ENCODE measurements at places on chromosomes 13 and 19. TPM values are rescaled to one million over a fixed set of nuclear protein-coding genes. Genes with fewer than 3 reads are reported as not detected.

GRCh38 chr19:16023146-16023915 is 53.0 kb upstream of the TPM4 start:
- peaks cover 9% of the 10 kb centered on the region for H3K4me1 ChIP-seq
- no peak overlapping the region for H3K27ac ChIP-seq
- H3K27me3 ChIP-seq = no peaks in the 10 kb centered on the region
- no peak overlapping the region for H3K4me3 ChIP-seq
- no peaks in the 10 kb centered on the region for H3K36me3 ChIP-seq

GRCh38 chr19:12766051-12766521 is 9.3 kb downstream of the HOOK2 start:
- H3K36me3 ChIP-seq = peaks cover 2% of the 10 kb centered on the region
- H3K27me3 ChIP-seq = no peaks in the 10 kb centered on the region
- no peak overlapping the region for H3K27ac ChIP-seq
- peak; percentile 81 for DNase-seq

GRCh38 chr19:2507109-2507508 is 31.2 kb downstream of the GADD45B start:
- peak; percentile 50 for DNase-seq
- no peaks in the 10 kb centered on the region for H3K36me3 ChIP-seq
- H3K4me3 ChIP-seq = no peak overlapping the region

DNA sequence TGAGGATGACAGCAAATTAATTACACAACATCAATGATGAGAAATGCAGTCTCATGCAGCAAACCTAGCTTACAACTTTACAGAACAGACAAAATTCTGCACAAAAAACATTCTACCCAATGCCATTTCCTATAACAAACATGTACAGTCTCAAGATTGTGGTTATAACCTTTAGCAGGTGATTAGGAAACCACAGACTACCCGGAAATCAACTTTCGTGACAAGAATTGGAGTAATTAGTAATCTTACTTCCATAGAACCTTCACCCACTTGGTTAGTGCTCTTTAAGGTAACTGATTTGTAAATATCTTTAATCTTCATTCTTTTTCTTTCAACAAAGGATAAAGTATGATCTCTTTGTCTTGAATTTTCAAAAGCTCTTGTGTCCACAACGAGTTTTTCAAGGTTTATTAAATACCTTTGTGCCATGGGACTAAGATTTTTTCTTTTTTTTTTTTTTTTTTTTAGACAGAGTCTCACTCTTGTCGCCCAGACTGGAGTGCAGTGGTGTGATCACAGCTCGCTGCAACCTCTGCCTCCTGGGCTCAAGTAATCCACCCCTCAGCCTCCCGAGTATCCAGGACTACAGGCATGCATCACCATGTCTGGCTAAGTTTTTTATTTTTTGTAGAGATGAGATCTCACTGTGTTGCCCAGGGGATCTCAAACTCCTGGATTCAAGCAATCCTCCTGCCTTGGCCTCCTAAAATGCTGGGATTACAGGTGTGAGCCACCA is 78.8 kb downstream of the MAP4K1 start:
- peak; percentile 52 for DNase-seq
- peaks cover 9% of the 10 kb centered on the region for H3K36me3 ChIP-seq
- H3K4me3 ChIP-seq = peak overlapping the region; percentile 42
- H3K27me3 ChIP-seq = peaks cover 6% of the 10 kb centered on the region

GRCh38 chr19:10187315-10187714 is 7.4 kb downstream of the DNMT1 start:
- H3K4me1 ChIP-seq = peaks cover 39% of the 10 kb centered on the region
- no peak for DNase-seq
- H3K27me3 ChIP-seq = no peaks in the 10 kb centered on the region
- peaks cover 43% of the 10 kb centered on the region for H3K36me3 ChIP-seq

DNA sequence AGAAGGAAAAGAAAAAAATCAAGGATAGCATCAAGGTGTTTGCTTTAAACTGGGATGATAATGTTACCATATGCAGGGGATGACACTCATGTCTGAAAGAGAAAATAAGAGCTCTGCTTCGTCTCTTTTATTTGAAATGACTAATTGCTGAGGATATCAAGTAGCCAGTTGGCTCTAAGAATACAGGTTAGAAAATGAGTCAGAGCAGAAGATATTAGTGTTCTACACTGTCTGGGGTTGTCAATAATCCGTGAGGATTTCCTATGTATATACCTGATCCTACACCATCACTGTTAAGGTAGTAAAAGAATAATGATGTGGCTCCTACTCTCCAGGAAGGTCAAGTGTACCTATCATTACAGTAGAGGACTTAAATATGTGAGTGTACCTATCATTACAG is 562.5 kb downstream of the GPC6 start:
- DNase-seq = no peak
- H3K27me3 ChIP-seq = peaks cover 21% of the 10 kb centered on the region
- no peak overlapping the region for H3K4me3 ChIP-seq
- H3K27ac ChIP-seq = no peak overlapping the region

GRCh38 chr19:31261019-31261602 is 88.1 kb downstream of the TSHZ3 start:
- H3K36me3 ChIP-seq = no peaks in the 10 kb centered on the region
- DNase-seq = no peak
- no peak overlapping the region for H3K27ac ChIP-seq
- peaks cover 13% of the 10 kb centered on the region for H3K27me3 ChIP-seq
- H3K4me1 ChIP-seq = peaks cover 4% of the 10 kb centered on the region

GRCh38 chr13:86403181-86403580 is 604.0 kb upstream of the SLITRK6 start:
- no peak overlapping the region for H3K27ac ChIP-seq
- DNase-seq = no peak
- no peaks in the 10 kb centered on the region for H3K27me3 ChIP-seq
- H3K36me3 ChIP-seq = no peaks in the 10 kb centered on the region
- H3K4me1 ChIP-seq = no peaks in the 10 kb centered on the region
- H3K4me3 ChIP-seq = no peak overlapping the region

GRCh38 chr19:33428627-33429125 is 55.2 kb downstream of the CEBPG start:
- H3K4me1 ChIP-seq = peaks cover 14% of the 10 kb centered on the region
- H3K4me3 ChIP-seq = no peak overlapping the region
- no peaks in the 10 kb centered on the region for H3K36me3 ChIP-seq
- DNase-seq = no peak
- no peak overlapping the region for H3K27ac ChIP-seq

GRCh38 chr19:1068009-1069001 is 1.3 kb downstream of the ARHGAP45 start:
- peak overlapping the region; percentile 87 for H3K27ac ChIP-seq
- peaks cover 48% of the 10 kb centered on the region for H3K4me1 ChIP-seq
- H3K27me3 ChIP-seq = no peaks in the 10 kb centered on the region
- H3K36me3 ChIP-seq = peaks cover 41% of the 10 kb centered on the region

The CGB8 gene
- total RNA-seq = not detected

The KLF12 gene
- 19.6 TPM for total RNA-seq

The APC2 gene
- total RNA-seq = 0.29 TPM

Data from activated CD8-positive, alpha-beta T cell treated with anti-CD3 and anti-CD28 coated beads for 36 hours (primary cell).